ENCODE measurements at places on chromosomes 11 and 22.

DNA sequence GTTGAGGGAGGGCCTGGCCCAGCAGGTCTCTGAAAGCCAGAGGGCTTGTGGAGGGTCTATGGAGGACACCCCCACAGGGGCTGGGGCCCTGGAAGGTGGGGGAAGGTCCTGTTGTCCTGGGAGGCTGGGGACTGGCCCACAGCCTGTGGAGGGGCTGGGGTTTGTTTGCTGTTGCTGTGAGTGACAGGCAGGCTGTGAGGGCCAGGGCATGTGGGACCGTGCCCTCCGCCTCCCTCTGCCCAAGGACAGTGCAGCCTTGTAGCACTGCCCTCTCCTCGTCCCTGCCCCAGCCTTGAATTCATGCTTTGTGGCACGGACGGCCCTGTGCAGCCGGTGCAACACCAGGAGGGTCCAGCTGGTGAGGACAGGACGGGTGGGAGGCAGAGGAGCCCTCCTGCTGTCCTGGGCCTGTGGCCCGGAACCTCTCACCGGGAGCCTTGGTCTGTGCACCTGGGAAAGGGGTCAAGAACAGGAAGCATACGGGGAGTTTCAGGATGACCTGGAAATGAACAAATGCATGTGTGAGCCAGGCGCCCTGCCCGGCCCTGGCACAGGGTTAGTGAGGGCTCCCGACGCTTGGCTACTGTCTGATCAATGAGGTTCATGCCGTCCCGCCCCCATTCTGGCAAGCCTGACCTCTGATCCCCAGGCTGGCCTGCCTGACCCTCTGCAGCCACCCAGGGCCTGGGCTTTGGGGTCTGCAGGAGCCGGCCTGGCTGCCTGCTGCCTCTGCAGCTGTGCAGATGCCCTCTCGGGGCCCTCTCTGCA, 37.4 kb upstream of the PRODH start:
- DNase-seq: no peak

DNA sequence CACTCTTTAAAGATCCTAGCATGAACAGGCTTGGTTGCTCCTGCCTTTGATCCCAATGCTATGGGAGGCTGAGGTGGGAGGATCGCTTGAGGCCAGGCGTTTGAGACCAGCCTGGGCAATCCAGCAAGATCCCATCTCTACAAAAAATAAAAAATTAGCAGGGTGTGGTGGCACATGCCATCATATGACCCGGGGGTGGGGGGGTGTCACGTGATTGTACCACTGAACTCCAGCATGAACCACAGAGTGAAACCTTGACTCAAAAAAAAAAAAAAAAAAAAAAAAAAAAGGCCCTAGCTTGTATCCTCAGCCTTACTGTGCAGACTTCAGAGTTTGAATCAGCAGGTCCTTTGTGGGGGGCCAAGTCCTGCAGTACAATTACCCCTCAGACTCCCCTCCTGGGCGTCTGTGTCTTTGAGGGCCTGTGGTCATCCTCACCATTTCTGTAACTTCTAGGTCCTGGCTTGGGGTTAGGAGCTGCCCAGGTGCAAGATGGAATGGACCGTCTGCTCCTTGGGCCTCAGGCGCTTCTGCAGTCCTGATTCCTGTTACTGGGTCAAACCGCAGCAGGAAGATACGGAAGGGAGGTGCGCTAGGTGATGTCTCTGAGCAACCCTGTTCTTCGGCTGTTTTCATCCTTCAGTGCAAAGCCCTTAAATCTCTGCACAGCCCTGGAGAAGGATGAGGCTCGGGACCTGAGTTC, 208.1 kb downstream of the CTTN start:
- no peak for DNase-seq

- DNase-seq: no peak
Observed at GRCh38 chr11:100785148-100785983, 98.3 kb downstream of the ARHGAP42 start.

DNA sequence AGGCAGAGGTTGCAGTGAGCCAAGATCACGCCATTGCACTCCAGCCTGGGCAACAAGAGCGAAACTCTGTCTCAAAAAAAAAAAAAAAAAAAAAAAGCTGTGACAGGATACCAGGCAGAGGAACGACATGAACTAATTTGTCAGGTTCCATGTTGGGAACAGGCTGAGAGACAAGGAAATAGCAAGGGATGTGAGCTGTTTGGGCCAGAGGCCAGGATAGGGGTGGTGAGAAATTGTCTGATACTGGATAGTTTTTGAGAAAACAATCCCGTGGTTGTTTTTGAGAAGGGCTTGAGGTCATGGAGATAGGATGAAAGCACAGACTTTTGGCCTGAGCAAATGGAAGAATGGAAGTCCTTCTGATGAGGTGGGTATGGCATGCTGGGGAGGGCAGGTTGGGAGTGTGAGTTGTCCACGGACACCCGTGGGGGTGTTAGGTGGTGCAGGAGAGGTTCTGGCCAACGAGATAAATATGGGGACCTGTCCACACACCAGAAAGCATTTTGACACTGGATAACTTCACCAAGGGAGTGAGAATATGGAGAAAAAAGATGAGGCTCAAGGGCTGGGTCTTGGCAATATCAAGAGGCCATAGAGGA, 13.7 kb downstream of the PIWIL3 start:
- no peak for DNase-seq

DNA sequence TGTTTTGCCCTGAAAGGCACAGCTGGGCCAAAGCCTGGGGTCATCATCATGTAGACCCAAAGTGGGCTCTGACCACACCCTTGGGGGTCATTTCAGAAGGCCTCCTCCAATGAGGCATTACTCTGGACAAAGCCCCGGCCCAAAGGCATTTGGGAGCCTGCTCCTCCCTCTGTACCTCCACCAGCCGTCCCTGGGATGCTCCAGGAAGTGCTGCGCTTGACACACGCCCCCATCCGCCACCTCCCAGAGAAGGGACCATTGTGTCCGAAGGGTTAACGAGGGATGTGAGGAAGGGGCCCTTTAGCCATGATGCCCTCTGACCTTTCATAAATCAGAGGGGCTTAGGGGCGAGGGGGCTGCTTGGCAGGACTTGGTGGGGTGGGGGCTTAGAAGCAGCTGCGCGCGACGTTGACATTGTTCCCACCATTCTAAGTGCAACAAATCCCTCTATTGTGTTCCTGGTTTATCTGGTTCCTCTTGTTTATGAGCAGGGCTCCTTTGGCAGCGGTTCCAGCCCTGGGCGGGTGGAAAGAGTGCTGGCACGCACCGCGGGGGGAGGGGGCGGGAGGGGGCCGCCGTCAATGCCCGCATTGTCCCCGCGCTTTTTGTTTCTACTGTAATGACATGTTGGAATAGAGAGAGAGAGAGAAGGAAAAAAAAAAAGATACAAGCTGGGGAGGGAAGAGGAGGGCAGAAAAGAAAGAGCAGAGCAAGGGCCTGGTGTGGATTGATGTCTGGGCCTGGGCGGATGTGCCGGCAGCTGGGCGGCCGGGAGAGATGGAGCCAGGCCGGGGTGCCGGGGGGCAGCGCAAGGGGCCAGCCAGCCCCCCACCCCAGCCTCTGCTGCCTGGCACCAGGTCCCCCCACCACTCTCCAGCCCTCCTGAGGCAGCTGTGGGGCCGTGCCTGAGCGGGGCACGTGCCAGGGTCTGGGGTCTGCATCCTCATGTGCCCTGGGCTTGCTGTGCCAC, 32.1 kb upstream of the SOX10 start:
- DNase-seq: no peak

GRCh38 chr22:50238755-50239154, 6.1 kb downstream of the TUBGCP6 start:
- no peak for DNase-seq

- DNase-seq: no peak
Observed at GRCh38 chr11:129286813-129287212, 88.8 kb upstream of the BARX2 start.
